Uterus (tissue), 4 donors: ENCODE measurements at places on chromosomes 3 and 15. TPM values are rescaled to one million over a fixed set of nuclear protein-coding genes. Genes with fewer than 3 reads are reported as not detected.

- H3K4me1 ChIP-seq = no peaks in the 10 kb centered on the region
- H3K27me3 ChIP-seq = no peaks in the 10 kb centered on the region
- no peak for DNase-seq
Measured at GRCh38 chr3:51908026-51908425, 4.9 kb upstream of the IQCF1 start.

IQCF5 gene
- not detected for total RNA-seq

- DNase-seq = peak; percentile 39
- H3K4me1 ChIP-seq = no peaks in the 10 kb centered on the region
- peak overlapping the region; percentile 86 for H3K27ac ChIP-seq
- no peaks in the 10 kb centered on the region for H3K36me3 ChIP-seq
- no peaks in the 10 kb centered on the region for H3K27me3 ChIP-seq
Measured at GRCh38 chr3:124034016-124034843, 42.3 kb upstream of the ROPN1 start.

STOML1 gene
- 4.6 TPM for total RNA-seq

GOLGA6B gene
- total RNA-seq = not detected

DNA sequence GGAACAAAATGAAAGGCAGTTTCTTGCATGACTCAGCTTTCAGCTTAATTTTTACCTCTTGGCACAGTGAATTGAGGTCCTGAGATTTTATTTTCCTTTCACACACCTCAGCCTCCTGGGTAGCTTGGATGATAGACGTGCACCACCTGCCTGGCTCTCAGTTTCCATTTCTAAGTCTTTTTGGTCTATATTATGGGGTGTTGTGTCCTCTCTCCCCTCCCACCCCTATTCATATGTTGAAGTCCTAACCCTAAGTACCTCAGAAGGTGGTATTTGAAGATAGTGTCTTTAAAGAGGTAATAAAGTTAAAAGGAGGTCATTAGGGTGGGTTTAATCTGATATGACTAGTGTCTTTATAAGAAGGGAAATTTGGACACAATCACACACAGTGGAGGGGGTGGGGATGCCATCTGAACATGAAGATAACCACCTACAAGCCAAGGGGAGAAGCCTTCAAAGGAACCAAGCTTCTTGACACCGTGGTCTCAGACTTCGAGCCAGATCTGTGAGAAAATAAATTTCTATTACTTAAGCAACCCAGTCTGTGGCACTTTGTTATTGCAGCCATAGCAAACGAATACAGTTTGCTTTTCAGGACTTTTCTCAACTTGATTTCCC lies 85.2 kb downstream of the STRIT1 start:
- H3K27me3 ChIP-seq = no peaks in the 10 kb centered on the region
- H3K36me3 ChIP-seq = no peaks in the 10 kb centered on the region
- H3K4me3 ChIP-seq = no peak overlapping the region
- no peak for DNase-seq
- no peak overlapping the region for H3K27ac ChIP-seq

GRCh38 chr3:169529013-169529412 lies 134.5 kb downstream of the MECOM start:
- no peaks in the 10 kb centered on the region for H3K27me3 ChIP-seq
- no peak overlapping the region for H3K27ac ChIP-seq
- no peak overlapping the region for H3K4me3 ChIP-seq
- no peaks in the 10 kb centered on the region for H3K36me3 ChIP-seq
- no peak for DNase-seq

DNA sequence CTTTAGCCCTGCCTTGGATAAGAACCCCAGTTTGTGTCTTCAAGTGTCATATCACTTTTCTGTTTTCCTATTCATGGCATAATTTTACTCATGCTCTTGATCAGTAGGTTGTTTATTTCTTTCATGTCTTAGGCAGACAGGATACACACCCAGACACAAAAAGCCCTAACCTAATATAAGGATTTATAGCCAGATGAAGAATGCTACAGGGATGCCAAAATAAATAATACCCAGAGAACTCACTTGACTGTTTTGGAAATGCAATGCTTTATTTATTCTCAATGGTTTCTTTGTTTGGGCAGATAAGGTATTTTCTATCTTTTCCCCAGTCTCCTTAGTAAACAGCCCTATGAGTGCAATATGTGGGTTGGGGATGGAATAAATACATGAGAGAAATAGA lies 424.0 kb upstream of the PDZRN3 start:
- H3K27ac ChIP-seq = no peak overlapping the region
- no peaks in the 10 kb centered on the region for H3K27me3 ChIP-seq
- no peak for DNase-seq

GRCh38 chr3:29440413-29441305 lies 159.8 kb downstream of the RBMS3 start:
- H3K4me3 ChIP-seq = no peak overlapping the region
- no peak overlapping the region for H3K27ac ChIP-seq
- no peaks in the 10 kb centered on the region for H3K4me1 ChIP-seq
- DNase-seq = no peak

PLS1 gene
- 1.8 TPM for total RNA-seq

- no peak overlapping the region for H3K27ac ChIP-seq
- H3K4me1 ChIP-seq = no peaks in the 10 kb centered on the region
- H3K27me3 ChIP-seq = no peaks in the 10 kb centered on the region
- H3K36me3 ChIP-seq = no peaks in the 10 kb centered on the region
Measured at GRCh38 chr3:37934631-37935289, 55.8 kb upstream of the VILL start.

GRCh38 chr3:8282541-8283165 lies 219.0 kb upstream of the LMCD1 start:
- H3K4me3 ChIP-seq = no peak overlapping the region
- no peak for DNase-seq
- no peaks in the 10 kb centered on the region for H3K4me1 ChIP-seq
- H3K36me3 ChIP-seq = no peaks in the 10 kb centered on the region
- no peak overlapping the region for H3K27ac ChIP-seq

- no peak overlapping the region for H3K27ac ChIP-seq
- no peak for DNase-seq
Measured at GRCh38 chr3:35448121-35448520, 191.2 kb upstream of the ARPP21 start.

DNA sequence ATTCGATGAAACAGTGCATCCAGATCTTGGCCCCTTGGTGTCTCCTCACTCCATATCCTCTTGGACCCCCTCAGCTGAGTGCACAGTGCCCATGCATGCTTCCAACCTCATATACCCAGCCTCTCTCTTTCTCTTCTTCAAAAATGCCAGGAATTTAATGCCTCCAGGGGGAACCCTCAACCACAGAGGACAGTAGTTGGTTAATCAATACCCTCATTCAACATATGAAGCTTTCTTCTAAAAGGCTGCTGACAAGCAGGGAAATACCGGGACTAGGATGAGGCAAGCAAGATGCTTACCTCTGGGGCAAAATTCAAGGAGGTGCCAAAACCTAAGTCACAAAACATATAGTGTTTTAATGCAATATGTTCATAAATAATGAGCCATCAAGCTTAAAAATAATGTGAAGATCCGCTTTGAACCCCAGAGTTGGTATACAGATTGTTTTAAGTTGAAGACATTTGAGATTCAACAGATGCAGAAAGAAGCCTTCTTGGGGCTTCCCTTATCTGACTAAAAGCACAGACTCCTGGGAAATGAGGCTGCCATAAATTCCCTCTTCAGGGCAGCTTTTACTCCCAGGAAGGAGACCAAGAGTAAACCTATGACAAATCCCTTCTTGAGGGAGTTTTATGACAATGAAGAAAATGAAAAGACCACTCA lies 48.2 kb upstream of the FHIT start:
- H3K27me3 ChIP-seq = no peaks in the 10 kb centered on the region
- peak overlapping the region; percentile 45 for H3K27ac ChIP-seq
- no peak overlapping the region for H3K4me3 ChIP-seq
- DNase-seq = no peak
- no peaks in the 10 kb centered on the region for H3K4me1 ChIP-seq
- no peaks in the 10 kb centered on the region for H3K36me3 ChIP-seq

SEMA4B gene
- 6.7 TPM for total RNA-seq

SATB1 gene
- 17.3 TPM for total RNA-seq

KCNMB3 gene
- 4.8 TPM for total RNA-seq

DNA sequence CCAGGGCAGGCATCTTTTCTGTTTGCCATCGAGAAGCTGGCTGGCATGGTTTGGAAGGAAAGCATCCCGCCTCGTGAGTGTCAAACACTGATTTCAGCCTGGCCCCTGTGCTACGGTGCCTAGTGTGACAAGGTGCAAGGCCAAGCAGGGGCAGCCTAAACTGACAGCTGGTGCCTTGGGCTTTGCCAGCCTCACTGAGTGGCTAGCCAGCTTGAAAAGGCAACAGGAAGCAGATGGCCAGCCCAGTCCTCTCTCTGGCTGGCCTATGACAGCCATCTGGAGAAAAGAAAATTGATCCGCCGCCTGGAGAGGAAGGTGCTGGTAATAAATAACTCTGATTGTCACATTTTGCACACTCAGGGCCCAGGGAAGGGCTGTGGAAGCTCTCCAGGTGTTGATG lies 52.2 kb downstream of the C3orf85 start:
- DNase-seq = no peak
- no peaks in the 10 kb centered on the region for H3K36me3 ChIP-seq
- H3K27me3 ChIP-seq = no peaks in the 10 kb centered on the region
- H3K4me3 ChIP-seq = no peak overlapping the region
- no peaks in the 10 kb centered on the region for H3K4me1 ChIP-seq
- no peak overlapping the region for H3K27ac ChIP-seq

VGLL3 gene
- total RNA-seq = 14.8 TPM

GRCh38 chr3:191761906-191762305 lies 300.9 kb downstream of the PYDC2 start:
- H3K4me1 ChIP-seq = no peaks in the 10 kb centered on the region
- DNase-seq = no peak
- H3K36me3 ChIP-seq = no peaks in the 10 kb centered on the region

PLSCR5 gene
- not detected for total RNA-seq

THAP10 gene
- 1.8 TPM for total RNA-seq

- no peak for DNase-seq
- H3K4me3 ChIP-seq = no peak overlapping the region
- H3K36me3 ChIP-seq = no peaks in the 10 kb centered on the region
- H3K27me3 ChIP-seq = no peaks in the 10 kb centered on the region
Measured at GRCh38 chr3:152941859-152942258, 106.9 kb downstream of the P2RY1 start.

GHSR gene
- not detected for total RNA-seq

GRCh38 chr3:50154840-50155490 lies at the start of gene SEMA3F:
SEMA3F (plus strand) TSS chr3:50155324; CDS start chr3:50159623, 4,299 bp downstream.
- H3K27me3 ChIP-seq = no peaks in the 10 kb centered on the region
- H3K4me1 ChIP-seq = peaks cover 19% of the 10 kb centered on the region

- no peak overlapping the region for H3K4me3 ChIP-seq
- H3K36me3 ChIP-seq = no peaks in the 10 kb centered on the region
- DNase-seq = no peak
- no peaks in the 10 kb centered on the region for H3K27me3 ChIP-seq
- no peak overlapping the region for H3K27ac ChIP-seq
Measured at GRCh38 chr3:40417845-40418543, 31.0 kb downstream of the ENTPD3 start.

DNA sequence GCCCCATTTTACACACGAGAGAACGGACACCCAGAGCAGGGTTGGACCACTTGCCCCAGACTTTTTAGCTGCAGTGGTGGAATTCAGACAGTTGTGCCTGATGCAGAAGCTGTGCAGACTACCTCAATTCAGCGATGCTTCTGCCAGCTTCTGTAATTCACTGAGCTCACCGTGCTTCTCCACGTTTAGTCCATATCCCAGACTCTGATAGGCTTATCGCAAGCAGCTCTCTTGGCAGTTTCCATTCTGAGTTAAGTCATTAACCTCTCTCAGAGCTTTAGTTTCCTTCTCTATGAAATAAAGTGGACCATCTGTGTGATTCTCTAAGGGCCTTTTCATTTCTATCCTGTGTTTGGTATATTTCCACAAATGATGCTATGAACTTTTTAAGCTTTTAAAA lies 37.1 kb downstream of the ABHD17C start:
- no peak overlapping the region for H3K4me3 ChIP-seq
- H3K36me3 ChIP-seq = no peaks in the 10 kb centered on the region
- H3K27me3 ChIP-seq = no peaks in the 10 kb centered on the region
- H3K4me1 ChIP-seq = no peaks in the 10 kb centered on the region

TRPM1 gene
- not detected for total RNA-seq

GRCh38 chr3:158659454-158660237 lies 12.8 kb downstream of the LXN start:
- peak overlapping the region; percentile 38 for H3K27ac ChIP-seq
- peak; percentile 46 for DNase-seq
- H3K27me3 ChIP-seq = no peaks in the 10 kb centered on the region
- H3K4me3 ChIP-seq = no peak overlapping the region

GRCh38 chr3:105513042-105513441 lies 146.3 kb downstream of the ALCAM start:
- no peak overlapping the region for H3K27ac ChIP-seq
- H3K4me3 ChIP-seq = no peak overlapping the region
- no peaks in the 10 kb centered on the region for H3K36me3 ChIP-seq
- no peak for DNase-seq
- no peaks in the 10 kb centered on the region for H3K4me1 ChIP-seq
